ENCODE measurements at places on chromosomes 3 and 15.
A peak's percentile ranks its signal among the peaks of the same experiment; 100 is the strongest.

DNA sequence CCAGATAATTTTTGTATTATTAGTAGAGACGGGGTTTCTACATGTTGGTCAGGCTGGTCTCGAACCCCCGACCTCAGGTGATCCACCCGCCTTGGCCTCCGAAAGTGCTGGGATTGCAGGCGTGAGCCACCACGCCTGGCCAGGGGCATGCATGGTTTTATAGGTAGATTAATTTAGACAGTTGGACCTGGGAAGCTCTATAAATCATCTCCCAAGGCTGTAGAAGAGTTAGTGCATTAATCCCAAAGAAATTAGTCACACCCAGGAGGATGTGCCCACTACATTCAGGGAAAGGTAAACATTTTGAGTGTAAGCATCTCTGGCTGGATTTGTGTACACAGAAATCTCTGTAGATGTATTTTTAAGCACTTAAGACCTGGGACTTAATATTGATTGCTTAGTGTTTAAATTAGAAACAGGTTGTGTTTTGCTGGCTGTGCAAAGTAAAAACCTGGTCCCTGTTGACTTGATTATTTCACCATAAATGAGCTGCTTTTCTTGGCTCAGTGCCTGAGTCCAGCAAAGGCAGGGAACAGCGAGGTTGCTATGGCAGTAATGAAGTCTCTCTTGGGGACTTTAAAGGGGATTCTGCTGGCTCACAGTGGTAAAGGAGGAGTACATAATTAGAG is 19.2 kb downstream of the EXOSC7 start:
- DNase-seq: no peak

DNA sequence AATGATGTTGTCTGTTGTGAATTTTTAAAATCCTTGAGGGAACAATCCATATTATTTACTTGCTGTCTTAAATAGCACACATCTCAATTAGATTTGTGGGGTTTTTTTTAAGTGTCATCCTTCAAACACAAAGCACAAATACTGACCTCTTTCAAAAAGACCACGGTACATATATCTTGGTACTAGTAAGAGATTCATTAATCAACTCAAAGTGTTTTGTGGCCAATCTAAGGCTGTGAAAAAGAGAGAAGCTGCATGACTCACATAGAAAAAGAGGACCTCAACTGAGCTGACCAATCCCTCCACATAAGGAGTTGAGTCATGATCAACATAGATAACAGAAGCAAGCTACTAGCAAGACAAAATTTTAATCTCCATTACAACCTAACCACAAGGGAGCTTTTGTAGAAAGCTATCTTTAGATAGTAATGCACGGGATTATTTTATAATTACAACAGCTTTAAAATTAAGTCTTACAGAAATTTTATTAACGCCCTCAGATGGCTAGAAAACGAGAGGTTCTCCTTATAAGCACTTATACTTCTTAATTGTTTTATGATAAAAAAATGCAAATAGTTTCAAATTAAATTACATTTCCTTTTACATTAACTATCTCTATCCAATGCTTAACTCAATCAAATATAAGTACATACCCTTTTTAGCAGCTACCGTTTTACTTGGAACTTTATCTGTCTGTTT is 60.5 kb downstream of the TOP2B start:
- DNase-seq: no peak

GRCh38 chr15:38196076-38196475 is 56.6 kb upstream of the SPRED1 start:
- no peak for DNase-seq

GRCh38 chr3:38110314-38111050 is 26.4 kb downstream of the ACAA1 start:
- no peak for DNase-seq

DNA sequence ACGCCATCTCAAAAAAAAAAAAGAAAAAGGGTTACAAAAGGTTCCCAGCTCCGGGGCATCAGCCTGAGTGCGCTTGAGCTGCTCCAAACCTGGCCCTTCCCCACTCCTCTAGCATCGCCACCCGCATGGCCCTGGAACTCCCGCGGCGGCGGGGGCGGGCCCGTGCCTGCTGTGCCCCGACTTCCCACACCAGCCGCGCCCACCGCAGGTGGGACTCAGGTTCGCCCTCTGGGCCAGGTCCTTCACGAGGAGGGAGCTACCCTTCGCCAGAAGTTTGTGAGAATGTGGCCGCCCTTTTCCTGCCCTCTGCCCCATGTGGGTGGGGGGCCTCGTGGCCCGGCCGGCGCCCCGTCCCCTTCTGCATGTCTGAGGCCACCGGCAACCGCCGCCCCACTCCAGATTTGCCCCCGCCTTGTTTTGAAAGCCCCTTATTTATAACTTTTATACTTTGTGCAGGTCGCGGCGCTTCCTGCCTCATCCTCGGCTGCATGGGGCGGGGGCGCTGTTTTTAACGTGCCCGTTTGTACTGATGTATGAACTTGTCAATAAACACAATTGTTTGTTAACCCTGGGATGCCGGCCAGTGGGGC is 507 bp upstream of the JMJD7 start:
- no peak for DNase-seq

GRCh38 chr3:52317208-52318000 is 1.3 kb downstream of the DNAH1 start:
- peak; percentile 77 for DNase-seq

GRCh38 chr3:182388506-182388905 is 404.8 kb upstream of the ATP11B start:
- no peak for DNase-seq

DNA sequence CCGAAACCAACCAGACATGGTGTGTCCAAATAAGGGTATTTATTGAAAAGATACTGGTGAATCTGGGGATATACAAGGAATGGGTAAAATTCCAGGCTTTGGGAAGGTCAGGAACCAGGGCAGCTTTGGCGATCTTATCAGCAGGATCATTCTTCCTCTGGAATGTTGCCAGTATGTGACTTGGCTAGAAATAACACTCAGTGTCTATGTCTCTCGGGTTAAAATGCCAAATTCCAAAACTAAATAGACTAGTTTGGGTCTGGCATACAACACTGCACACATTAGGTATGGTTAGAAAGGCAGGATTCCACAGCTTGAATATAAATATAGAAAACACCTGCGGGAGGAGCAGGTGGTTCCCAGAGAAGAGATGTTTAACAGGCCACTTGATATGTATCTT is 220.2 kb upstream of the CD96 start:
- no peak for DNase-seq

- no peak for DNase-seq
Observed at GRCh38 chr3:164452707-164453106, 625.6 kb downstream of the SI start.

GRCh38 chr3:193971261-193971751 is 164.6 kb upstream of the HES1 start:
- DNase-seq: no peak

DNA sequence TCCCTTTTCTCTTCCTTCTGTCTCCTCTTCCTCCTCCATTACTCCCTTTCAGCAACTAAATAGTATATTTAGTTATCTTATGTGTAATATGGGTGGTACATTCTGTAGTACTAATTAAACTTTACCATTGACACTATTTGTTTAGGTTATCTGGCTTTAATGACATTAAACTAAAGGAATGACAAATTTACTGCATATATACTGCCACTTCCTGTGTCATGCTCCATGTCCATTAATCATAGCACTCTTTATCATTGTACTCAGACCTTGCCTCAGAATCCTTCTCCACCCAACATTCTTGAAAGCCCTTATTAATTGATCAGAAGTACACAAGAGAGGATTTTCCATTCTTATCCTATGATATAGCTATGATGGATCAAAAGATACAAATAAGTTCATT is 244.2 kb downstream of the NAALADL2 start:
- DNase-seq: no peak

- no peak for DNase-seq
Observed at GRCh38 chr3:8472549-8472948, 29.1 kb upstream of the LMCD1 start.

DNA sequence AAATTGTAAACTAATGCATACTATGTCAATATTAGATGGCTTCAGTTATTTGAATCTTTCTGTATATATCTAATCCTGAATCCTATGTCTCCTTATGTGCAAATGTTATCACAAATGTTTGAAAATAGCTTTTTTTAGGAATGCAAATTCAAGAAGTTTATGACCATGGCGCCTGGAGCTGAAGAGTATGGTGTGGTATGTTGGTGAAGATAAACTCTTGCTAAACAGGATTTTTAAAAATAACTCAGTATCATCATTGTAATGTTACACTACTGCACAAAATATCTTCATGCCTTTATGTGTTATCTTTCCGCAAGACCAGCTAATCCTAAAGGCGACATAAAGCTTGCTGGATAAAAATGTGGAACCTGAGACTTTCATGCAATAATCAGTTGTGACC is 382.6 kb downstream of the ROBO1 start:
- no peak for DNase-seq

- DNase-seq: no peak
Observed at GRCh38 chr15:98650417-98651035, 2.2 kb downstream of the IGF1R start.

DNA sequence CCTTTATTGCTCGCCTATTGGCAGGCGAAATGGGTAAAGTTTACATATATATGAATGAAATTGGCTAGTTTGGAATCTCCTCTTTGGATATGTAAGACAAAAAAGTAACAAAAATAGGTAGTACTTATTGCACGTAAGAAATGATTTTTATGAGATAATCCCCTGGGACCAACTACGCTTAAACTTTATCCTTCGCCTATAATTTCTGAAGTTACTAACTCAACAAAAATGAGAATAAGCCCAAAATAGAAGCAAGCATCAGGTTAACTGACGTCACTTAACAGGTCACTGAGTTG is 438 bp upstream of the SLC49A4 start:
- no peak for DNase-seq

- no peak for DNase-seq
Observed at GRCh38 chr3:196139281-196139680, 57.4 kb upstream of the TFRC start.

- no peak for DNase-seq
Observed at GRCh38 chr3:52891164-52891563, 6.2 kb downstream of the STIMATE start.
